SJCRH30 (cell line): ENCODE measurements at places on chromosomes 5 and 9. TPM values are rescaled to one million over a fixed set of nuclear protein-coding genes. Genes with fewer than 3 reads are reported as not detected.

- DNase-seq = no peak
Observed at GRCh38 chr5:144142139-144142823, 28.2 kb downstream of the YIPF5 start.

DNA sequence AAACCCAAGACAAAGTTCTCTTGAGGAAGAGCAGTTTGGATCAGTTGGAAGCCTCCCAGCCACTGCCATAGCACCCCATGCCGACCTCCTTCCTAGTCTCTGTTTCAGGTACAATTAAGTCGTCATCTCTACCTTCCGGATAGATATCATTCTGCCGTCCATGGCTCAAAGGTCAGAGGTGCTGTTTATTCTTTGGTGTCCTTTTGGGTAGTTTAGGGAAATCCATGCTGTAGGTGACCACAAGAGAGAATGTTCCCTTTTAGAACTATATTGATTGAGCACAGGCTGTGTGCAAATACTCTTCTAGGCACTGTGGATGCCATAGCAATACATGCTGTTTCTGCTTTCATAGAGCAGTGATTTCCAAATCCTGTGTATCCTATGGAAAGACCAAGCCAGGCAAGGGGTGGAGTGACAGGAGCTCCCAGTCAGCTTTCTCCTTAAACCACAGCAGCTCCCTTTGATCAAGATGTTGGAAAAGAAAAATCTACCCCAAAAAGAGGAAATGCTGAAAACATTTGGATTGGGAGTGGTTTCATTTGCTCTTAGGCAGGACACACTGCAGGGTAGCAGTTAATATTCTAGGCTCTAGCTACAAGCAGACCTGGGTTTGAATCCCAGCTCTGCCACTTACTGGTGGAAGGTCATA is 127.9 kb downstream of the PALM2AKAP2 start:
- no peak for DNase-seq

IL4 gene
- total RNA-seq = not detected in 2 replicates

DNA sequence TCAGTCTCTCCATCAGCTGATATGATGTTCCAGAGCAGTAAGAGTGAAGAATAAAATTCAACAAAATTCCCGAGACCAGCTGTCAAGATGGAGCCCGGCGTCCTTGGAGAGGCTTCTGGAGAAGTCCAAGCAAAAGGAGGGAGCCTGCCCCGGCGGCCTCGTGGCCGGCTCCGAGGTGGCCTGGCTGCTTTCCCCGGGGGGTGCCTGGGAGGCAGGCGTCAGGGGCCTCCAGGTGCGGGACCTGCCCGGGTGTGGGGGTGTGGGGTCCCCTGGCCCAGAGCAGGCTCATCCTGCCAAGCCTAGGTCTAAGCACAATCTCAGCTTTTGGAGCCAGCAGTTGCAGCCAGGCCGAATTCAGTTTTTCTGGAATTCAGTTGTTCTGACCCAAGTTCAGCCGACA is 122.6 kb upstream of the IQGAP2 start:
- no peak for DNase-seq

DNA sequence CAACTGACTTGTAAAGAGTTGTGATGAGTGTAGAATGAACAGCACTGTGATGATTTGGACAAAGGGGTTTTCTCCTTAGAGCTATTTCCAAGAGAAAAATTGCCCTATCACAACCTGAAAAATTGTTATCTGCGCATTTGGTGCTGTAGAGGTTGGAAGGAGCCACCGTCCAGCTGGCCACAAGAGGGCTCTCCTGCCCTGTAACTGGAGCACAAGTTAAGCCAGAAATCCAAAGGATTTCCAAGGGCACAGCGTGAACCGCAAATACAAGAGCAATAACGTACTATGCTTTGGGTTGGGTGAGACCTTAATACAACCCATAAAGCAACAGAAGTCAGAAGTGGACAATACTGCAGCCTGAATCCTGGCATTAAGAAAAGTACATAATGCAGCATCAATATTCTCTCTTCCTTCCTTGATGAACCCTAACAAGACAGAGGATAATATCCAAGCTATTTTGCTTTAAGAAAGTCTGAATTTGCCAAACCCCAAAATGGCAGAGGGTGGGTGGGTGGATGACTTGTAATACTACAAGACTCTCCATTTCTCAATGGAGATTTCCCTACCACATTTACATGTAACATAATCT is 56.8 kb upstream of the SMIM32 start:
- DNase-seq = peak; percentile 57

DNA sequence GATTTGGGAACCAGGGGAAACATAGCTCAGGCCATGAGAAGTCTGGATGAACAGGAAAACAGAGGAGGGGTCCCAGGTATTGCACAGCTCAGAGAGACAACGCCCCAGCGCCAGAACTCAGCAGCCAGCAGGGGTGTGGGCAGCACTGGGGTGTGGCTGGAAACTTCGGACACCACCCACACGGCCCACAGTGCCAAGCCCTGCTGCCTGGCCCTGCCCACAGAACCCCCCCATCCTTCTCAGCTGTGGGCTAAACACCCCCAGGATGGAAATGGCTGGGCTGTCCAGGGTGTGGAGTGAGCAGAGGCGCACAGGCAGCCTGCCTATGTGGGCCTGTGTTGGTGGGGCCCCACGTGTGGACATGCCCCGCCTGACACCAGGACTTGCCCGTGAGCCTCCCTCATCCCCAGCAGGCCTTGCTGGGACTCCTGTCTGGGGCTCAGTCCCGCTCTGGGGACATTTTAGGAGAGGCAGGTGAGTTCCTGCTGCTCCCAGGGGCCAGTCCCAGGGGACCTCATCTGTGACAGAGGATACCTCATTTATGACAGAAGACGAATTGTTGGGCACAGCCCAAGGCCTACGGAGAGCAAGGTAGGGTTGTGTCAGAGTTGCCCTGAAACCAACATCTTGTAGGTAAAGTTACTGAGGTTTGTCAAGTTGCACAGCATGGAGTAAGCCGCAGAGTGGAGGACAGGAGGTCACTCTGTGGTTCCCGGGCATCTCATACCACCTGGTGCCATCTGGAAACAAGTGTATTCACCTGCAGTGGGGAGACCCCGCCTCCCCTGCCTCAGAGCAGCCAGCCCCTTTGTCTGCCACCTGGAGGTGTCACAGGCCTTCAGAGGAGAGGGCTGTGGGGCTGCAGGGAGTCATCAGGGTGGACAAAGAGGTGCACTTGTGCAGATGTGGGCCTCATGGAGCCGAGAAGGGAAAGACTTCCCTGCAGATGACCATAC is 183.2 kb downstream of the AUH start:
- DNase-seq = no peak

DNA sequence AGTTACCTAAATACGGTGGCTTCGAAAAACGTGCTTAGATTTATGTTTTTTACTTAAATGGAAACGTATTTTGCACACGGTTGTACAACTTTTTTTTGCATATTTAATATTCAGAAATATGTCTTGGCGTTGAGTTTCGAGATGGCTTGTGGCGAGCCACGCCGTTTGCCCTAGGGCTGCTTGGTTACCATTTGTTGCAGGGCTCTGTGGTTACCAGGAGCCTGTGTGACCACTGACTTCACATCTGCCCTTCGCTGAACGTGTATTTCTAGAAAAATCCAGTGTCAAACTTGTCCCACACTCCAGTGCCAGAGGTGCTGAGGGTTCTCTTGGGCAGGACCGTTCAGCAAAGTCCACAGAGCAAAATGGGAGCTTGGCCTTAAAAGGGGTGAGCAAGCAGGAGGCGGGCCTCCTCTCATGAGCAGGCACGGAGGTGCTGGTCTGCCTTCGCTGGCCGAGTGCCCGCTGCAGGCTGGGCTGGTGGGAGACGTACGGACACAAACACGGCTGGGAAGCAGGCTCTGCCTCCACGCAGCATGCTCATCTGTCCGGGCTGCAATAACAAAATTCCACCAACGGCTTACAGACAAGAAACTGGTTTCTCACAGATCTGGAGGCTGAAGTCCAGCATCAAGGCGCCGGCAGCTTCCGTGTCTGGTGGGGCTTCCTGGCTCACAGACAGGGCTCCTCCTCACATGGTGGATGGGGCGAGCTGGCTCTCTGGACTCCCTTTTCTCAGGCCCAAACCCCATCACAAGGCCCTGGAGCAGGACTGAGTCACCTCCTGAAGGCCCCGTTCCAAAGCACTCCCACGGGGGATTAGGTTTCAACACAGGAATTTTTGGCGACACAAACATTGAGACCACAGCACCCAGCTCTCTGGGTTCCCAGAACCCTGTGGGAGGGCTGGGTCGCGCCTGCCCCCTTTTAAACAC is 5.4 kb downstream of the MRPL36 start:
- DNase-seq = peak; percentile 64

DNA sequence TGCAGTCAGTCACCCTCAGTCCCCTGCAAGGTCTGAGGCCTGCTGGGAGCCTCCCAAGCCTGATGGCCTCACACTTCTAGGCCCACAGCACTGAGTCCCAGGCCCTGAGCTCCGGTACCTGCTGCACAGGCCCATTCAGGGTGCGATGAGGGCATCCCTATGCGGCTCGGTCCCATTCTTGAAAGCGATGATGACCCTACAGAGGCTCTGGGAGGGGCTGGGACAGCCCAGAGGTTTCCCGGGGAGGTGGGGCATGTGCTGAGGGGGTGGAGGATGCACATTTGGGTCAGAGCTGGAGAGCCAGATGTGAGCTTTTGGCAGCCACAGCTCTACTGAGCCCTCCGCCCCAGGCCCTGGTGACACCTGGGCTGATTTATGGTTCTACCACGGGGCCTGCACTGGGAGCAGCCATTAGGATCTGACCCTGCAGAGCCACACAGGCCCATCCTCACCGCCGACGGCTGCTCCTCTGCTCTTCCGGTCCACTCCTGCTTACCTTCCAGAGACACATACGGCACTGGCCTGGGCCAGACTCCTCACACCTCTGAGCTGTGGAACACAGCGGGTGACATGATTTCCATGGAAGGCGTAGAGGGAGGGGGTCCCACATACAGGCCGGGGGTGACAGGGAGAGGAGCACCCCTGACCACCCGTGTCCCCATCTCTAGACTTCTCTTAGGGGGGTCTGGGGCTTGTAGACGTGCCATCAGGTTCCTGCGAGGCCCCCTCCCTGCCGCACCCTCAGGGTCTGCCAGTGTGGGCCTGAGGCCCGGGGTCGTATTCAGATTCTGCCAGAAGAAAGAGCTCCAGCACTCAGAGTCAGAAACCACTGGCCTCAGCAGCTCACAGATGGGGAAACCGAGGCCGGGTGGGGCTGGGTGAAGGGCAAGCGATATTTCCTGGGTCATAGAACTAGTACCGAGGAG is 53.4 kb downstream of the COL23A1 start:
- DNase-seq = no peak

GRCh38 chr9:114559830-114560513 is 27.6 kb upstream of the ATP6V1G1 start:
- no peak for DNase-seq

DNA sequence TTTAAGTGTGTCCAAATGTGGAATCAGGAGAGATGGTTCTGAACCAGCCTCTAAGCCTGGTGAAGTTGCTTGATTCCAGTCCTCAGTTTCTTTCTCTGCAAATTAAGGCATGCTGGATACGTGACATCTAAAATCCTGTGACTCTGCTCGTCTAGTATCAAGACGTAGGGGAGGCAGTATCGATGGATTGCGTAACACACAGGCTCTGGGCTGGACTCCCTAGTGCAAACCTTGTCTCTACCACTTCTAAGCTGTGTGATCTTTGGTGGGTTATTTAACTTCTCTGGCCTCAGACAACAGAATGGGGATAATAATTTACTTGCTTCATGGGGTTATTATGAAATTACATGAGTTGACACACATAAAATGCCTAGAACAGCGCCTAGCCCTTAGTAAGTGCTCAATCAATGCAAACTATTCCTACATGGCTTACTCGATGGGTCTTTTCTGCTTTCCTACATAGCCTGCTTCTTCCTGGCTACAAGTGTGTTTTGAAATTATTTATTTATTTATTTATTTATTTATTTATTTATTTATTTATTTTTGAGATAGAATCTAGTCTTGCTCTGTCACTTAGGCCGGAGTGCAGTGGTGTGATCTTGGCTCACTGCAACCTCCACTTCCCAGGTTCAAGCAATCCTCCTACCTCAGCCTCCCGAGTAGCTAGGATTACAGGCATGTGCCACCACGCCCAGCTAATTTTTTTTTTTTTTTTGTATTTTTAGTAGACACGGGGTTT is 102.1 kb downstream of the EGFLAM start:
- no peak for DNase-seq

REEP2 gene
- total RNA-seq = 4.9 and 8.5 TPM in 2 replicates

DNA sequence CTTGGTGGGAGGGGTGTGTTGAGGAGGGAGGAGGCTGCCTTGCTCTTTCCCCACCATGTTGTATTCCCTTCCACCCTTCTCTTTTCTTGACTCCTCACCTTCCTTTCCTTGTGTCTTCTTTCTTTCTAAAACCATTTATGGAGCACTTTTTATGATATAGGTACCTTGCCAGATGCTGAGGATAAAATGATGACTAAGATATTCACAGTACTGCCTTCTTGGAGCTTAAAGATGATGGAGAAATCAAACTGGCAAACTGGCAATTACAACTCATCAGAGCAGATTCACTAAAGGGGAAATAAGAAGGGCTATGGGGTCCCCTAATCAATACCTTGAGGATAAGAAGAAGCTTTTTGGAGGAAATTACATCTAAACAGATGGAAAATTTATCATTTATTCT is 273.2 kb upstream of the MEF2C start:
- no peak for DNase-seq

DNA sequence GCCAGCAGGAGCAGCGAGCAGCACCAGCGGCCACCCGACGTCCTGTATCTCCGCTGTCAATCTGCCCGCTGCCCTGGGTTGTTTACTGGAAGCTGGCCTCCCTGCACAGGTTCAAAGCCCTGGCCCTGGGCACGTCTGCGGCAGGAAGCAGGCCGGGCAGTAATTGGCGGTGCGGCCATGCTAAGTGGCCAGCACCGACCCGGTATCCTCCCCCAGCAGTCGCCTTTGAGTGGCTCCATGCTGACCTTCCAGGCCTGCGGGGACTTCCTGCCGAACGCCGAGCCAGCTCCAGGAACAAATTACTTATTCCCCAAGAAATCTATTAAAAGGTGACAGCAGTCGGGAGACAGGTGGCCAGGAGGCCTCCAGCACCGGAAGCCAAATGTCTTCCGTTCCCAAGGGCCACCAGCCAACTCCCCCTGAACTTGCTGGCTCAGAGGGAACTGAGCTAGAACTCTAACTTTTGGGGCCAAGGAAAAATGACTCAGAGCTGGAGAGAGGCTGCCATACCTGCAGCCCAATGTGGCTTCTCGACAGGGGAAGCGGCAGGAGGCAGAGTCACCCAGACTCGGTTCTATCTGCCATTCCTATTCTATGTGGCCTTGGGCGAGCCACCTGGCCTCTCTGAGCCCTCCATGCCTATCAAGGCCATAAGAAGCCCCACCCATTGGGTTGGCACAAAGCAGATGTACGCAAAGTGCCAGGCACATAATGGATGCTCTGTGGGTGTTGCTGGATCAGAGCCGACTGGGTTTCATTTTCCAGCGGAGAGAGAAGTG is 13.7 kb upstream of the PSMB7 start:
- DNase-seq = no peak

GRCh38 chr9:135524130-135524861 is 3.1 kb downstream of the LCN1 start:
- DNase-seq = no peak

LHX3 gene
- total RNA-seq = not detected in 2 replicates

RASEF gene
- total RNA-seq = 10.5 and 12.6 TPM in 2 replicates

SMU1 gene
- 30.0 and 30.4 TPM in 2 replicates for total RNA-seq
